ENCODE measurements at places on chromosomes 11 and 22. TPM values are rescaled to one million over a fixed set of nuclear protein-coding genes. Genes with fewer than 3 reads are reported as not detected.

ZNF280A gene
- 2.6 TPM for total RNA-seq

- DNase-seq: no peak
These were observed 95.6 kb downstream of the UVRAG start for GRCh38 chr11:75910426-75911145.

PTPN5 gene
- total RNA-seq: not detected

CATSPERZ gene
- 1.0 TPM for total RNA-seq

- DNase-seq: no peak
These were observed 54.0 kb downstream of the ZNRF3 start for GRCh38 chr22:28937206-28938025.

- no peak for DNase-seq
These were observed 153.4 kb upstream of the CADM1 start for GRCh38 chr11:115657586-115657985.

ALX4 gene
- not detected for total RNA-seq

TMA7B gene
- not detected for total RNA-seq

DNA sequence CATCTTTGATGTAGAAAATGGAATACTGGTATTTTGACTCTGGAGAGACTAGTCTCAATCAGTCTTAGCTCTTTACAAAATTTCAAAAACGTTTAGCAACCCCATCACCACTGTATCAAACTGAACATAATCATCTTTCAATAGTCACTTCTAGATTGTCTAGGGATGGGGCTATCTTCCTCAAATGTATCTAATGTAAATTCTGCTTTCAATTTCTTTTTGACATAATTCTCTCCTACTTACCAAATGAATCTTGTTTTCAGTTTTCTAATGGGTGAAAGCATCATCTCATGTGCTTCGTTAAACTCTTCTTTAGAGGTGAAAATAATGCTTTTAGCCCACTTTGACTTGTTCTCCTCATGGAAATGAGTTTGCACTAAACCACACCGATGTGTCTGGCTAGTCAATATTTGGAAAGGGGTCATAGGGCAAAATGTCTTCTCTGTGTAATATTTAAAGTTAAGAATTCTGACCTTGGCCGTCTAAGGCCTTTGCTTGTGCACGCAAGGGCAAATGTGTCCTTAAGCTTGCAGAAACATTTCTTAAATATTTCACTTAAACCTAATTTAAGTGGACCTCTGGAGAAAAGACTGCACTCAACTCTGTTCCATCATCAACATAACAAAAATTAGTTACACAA is 5.2 kb downstream of the SIK3 start:
- no peak for DNase-seq

- no peak for DNase-seq
These were observed 55.7 kb upstream of the PICALM start for GRCh38 chr11:86124251-86125233.

GRCh38 chr11:87366763-87367405 is 329.1 kb downstream of the TMEM135 start:
- no peak for DNase-seq

- DNase-seq: no peak
These were observed 370.6 kb upstream of the CADM1 start for GRCh38 chr11:115874843-115875242.

MS4A3 gene
- total RNA-seq: not detected

- DNase-seq: no peak
These were observed 2.3 kb downstream of the RASL10A start for GRCh38 chr22:29313126-29313575.

GRCh38 chr11:33089776-33090175 is 50.4 kb downstream of the TCP11L1 start:
- DNase-seq: peak; percentile 16

DNA sequence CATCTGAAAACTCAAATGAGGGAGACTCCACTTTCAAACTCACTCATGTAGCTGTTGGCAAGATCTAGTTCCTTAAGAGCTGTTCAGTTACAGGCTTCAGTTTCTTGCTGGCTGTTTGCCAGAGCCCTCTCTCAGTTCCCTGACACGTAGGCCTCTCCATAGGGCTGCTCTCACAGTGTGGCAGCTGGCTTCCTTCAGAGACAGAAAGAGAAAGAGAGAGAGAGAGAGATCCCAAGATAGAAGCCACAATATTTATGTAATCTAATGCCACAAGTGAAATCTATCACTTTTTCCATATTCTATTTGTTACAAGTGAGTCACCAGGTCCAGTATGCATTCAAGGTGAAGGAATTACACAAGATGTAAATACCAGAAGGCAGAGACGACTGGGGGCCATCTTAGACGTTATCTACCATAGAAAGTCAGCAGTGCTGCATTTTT is 168.8 kb downstream of the RCN1 start:
- peak; percentile 57 for DNase-seq

CNTN5 gene
- total RNA-seq: not detected

DNA sequence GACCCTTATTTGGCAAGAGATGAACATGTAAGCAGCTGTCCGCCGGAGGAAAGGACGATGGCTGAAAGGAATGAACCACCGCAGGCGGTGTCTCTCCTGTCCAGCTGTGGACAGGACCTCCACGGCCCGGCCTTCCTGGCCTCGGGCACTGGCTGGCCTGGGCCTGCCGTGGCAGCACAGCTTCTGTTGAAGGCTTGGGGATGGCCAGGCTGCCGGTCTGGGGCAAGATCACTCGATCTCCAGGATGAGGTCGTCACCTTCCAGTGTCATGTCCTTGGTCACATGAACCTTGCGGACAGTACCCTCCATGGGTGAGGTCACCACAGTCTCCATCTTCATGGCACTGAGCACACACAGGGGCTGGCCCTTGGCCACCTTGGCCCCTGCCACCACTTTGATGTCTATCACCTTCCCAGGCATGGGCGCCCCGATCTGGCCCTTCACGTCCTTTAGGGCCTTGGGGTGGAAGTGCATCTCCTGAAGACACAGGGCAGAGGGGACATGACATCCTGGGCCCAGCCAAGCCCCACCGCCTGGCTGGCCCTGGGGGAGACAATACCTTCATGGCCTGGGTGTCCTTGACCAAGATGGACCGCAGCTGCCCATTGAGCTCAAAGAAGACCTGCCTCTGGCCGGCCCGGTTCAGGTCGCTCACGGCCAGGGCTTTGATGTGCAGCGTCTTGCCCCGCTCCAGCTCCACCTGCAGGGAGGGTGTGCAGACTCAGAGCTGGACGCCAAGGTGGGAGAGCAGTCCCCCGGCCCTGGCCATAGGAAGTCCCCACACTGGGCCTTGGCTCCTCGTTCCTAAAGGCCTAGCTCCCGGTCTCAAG is 5.6 kb downstream of the RCE1 start:
- DNase-seq: no peak

- no peak for DNase-seq
These were observed 142.0 kb upstream of the BDNF start for GRCh38 chr11:27842290-27842689.

- DNase-seq: no peak
These were observed 1493.6 kb downstream of the BRD1 start for GRCh38 chr22:48333816-48334735.

C11orf21 gene
- 0.34 TPM for total RNA-seq

SLC29A2 gene
- 0.68 TPM for total RNA-seq

- no peak for DNase-seq
These were observed 139.8 kb downstream of the TTC17 start for GRCh38 chr11:43498561-43498960.

THRSP gene
- total RNA-seq: not detected

VSTM5 gene
- not detected for total RNA-seq

CADM1 gene
- 30.1 TPM for total RNA-seq

GRCh38 chr22:41831828-41832552 is 915 bp upstream of the SREBF2 start:
- no peak for DNase-seq

TSPAN32 gene
- total RNA-seq: 0.30 TPM

HBG2 gene
- total RNA-seq: 19.5 TPM

SYT13 gene
- total RNA-seq: 0.03 TPM

P2RY2 gene
- total RNA-seq: not detected

CAPN5 gene
- total RNA-seq: 9.8 TPM

DNA sequence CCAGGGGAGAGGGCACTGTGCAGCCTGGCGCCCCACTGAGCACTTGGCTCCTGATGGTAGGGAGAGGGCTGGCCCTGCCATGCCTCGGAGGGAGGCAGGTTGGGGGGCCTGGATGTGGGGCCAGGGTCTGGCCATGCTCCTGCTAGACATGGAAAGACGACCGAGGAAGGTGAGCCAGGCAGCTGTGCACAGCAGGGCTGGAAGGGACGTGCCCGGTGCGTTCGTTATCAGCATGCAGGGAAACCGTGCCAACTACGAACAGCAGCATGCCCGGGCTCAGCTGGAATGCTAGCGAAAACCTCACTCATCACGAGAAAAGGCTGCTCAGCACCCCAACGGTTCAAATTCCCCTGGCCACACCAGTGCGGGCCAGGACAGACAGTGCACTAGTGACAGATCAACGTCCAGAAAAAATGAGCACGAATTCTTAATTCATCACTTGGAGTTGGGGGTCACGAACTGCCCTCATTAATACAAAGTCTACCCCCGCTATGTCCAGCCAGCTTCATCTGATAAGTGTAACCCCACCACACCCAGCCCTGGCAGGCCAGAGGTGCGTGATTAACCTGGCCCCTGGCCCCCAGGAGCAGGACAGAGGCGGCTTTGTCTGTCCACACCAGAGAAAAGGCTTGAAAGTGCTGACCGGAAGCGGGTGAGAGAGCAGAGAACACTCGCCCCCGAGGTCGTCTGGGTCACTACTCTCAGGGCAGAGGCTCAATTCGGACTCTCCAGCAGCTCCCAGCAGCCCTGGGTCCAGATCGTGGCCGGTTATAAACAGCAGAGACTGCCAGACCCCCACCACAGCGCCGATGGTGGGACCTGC is 84.2 kb downstream of the CELSR1 start:
- DNase-seq: no peak

DNA sequence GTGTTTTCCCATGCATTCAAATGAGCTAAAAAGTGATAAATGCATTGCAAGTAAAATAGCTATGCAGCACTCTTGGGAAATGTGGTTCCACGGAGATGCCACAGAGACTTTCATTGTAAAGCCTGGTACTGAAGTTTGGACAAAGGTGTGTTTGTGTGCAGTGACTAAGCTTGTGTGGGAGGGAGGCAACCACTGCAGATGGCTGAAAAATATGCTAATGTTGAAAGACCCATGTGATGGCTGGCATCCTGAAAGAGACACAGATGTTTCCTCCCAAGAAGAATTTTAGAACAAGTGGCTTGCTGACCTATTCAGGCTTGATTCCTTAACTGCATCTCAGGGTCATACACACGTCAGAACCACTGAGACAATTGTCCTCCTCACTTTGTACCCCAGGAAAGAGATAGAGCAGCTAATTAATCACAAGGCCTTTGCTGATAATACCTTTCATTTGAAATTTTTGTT is 73.8 kb downstream of the FAM76B start:
- DNase-seq: peak; percentile 82

SCN4B gene
- not detected for total RNA-seq

GRCh38 chr22:42610186-42610585 is 4.5 kb downstream of the POLDIP3 start:
- no peak for DNase-seq

GRCh38 chr11:123386796-123387510 is 43.1 kb upstream of the GRAMD1B start:
- peak; percentile 24 for DNase-seq

DNA sequence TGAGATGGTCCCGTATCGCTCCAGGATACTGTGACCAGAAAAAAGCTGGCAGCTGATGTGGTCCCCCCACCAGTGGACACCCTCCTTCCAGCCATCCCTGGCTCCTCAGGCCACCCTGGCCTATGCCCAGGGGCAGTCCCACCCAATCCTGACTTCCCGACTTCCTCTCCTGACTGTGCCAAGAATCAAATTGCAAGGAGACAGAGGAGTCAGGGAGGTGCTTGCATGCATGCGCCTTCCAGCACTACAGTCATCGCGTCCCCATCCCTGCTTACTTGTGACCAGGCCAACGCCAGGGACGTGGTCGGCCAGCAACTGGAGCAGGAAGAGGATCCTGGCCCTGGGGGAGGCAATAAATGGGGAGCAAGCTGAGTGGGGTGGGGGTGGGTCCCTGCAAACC is 3.6 kb upstream of the FREY1 start:
- DNase-seq: no peak

DNA sequence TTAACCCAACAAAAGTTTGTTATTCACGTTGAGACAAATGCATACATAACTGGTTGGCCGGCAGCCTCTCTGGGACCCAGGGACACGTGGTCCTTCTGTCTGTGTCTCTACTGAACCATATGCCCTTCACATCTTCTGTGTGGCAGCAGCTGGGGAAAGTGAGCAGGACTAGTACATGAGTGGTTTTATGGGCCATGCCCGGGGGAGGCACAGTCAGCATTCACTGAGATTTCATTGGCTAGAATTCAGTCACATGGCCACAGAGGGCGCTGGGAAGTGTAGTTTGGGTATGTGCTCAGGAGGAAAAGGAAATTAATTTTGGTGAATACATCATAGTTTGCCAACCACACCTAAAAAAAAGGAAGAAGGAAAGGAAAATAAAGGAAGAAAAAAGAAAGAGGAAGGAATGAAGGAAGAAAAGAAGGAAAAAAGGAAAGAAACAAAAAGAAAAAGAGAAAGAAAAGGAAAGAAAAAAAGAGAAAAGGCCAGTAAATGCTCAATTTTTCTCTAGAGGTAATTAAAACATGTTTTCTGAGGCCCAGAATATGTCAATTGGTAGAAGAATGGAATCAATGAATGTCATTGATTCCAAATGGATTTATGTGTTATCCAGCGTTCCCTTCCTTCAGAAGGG is 55.9 kb upstream of the KIRREL3 start:
- peak; percentile 48 for DNase-seq

DNA sequence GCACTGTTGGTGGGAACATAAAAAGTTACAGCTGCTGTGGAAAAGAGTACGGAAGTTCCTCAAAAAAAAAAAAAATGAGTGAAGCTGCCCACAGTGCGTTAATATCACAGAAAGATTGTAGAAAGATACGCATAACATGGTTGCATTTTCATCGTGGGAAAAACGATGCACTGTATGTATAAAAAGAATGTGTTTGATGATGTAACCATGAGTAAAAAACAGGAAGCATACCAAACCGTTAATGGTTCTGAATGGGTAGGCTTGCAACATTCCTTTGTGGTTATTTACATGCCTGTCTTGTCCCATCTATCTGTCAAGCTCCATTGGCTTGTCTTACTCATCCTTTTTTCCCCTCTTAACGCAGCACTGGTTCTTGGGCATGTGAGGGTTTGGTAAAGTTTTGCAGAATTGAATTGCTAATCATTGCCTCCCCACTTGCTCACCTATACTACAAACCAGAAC is 33.8 kb upstream of the DKK3 start:
- DNase-seq: peak; percentile 98

RBMXL2 gene
- total RNA-seq: not detected

All from HT1080 (cell line).